ENCODE measurements at places on chromosomes 16 and 17.
A peak's percentile ranks its signal among the peaks of the same experiment; 100 is the strongest.

- DNase-seq: no peak
Observed at GRCh38 chr17:50474523-50474922, 4.1 kb upstream of the RSAD1 start.

DNA sequence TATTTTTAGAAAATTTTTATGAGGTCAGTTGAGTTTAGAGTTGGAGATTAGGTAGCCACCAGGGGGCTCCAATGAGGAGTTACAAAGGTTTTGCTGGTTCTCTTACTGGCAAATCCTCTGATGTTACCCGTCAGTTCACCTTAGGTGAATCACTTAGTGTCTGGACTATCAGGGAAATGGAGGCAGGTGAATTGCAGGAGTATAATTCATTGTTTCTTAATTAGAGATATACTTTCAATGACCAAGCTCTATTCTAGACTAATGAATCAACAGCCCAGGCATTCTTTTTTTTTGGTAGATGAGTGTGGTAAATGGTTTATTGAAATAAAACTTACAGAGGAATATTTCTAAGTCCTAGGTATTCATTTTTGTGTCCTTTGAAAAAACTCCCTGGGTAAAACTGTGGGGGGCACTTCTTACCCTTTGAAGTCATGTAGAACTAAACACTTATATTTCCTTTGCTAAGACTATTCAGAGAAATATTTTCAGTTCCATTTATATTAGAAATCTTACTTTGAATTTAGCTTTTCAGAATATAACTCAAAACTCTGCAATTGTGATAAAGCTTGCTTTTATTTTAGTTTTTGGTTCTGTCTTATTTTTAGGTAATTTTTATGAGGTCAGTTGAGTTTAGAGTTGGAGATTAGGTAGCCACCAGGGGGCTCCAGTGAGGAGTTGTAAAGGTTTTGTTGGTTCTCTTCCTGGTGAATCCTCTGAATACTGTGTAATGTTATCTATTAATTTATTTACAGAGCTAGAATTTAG, 17.7 kb downstream of the PSMD11 start:
- peak; percentile 20 for DNase-seq

- DNase-seq: no peak
Observed at GRCh38 chr16:54631782-54632181, 298.9 kb upstream of the IRX5 start.

DNA sequence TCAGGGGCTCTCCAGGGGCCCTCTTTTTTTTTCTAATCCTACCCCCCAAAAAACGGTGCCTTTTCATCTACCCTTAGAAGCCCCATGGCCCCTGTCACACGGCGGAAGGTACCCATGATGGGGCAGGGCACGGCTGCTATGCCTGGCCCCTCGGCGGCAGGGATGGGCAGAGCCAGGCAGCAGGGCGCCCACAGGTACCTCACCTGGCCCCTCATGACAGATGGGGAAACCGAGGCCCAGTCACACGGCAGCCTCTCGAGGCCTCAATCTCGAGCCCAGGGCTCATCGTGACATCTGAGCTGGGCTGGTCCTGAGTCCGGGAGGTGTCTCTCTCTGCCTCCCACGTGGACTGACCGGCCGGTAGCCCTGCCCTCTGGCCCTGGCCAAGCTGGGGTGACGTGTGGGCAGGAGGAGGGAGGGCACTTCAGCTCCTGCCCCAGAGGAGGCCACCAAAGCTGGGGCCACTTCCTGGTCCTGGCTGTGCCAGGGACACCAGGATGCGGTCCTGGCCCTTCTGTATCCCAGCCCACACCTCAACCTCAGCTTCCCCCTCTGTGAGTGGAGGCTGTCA, 11.6 kb downstream of the TRAF7 start:
- DNase-seq: no peak

DNA sequence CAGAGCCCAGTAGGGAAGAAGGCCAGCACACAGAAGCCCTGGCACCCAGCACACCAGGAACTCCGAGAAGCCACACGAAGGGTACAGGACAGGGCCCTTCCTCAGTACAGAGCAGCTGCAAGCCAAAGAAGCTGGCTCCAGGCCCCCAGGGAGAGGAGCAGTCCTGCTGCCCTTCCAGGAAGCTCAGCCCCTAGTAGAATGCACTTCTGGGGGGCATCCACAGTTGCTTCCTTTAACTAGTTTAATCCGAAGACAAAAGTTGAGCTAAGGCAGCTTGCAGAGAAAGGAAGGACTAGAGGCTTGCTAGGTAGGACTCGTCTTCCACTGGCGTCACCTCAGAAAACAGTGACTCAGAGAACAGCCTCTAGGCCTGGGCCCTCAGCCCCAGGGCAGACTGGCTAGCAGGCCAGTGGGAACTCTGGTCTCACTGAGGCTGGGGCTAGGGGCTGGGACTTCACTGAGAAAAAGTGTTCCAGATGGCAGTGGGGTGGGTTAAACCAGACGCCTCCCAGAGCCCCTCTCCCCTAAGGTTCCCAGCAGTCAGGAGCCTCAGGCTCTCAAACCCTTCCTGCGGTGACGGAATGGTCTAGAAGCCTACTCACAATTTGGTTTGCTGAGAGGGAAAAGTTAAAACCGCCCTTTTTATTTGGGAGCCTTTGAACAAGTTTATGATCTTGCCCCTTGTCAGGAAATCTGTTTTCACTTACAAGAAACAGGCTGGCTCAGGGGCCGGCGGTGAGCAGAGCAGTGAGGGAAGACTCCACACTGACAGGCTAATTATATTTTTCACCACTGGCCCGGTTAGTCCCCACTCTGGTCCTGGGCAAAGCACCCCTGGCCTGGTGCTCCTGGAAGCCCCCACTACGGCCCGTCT, 41.4 kb downstream of the ACTG1 start:
- DNase-seq: no peak
